ENCODE measurements at places on chromosomes 5 and 9.

GRCh38 chr5:159660401-159660800, 255.9 kb upstream of the ADRA1B start:
- no peak for DNase-seq

GRCh38 chr5:124713595-124713994, 32.8 kb downstream of the ZNF608 start:
- no peak for DNase-seq

DNA sequence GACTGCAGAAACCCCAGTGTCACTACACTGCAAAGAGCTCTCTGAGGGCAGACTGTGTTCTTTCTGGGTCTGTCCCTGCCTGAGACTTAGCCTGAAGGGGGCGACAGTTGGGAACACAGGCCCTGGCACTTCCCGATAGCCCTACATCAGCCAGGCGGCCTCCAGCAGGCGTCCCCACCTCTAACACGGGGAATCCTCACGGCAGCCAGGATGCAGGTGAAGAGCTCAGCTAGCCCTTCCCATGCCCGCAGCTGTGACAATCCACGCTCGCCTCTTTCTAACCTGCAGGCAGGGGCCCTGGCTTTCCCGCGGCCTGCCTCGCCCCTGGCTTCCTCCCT, 5.9 kb downstream of the MED22 start:
- no peak for DNase-seq

DNA sequence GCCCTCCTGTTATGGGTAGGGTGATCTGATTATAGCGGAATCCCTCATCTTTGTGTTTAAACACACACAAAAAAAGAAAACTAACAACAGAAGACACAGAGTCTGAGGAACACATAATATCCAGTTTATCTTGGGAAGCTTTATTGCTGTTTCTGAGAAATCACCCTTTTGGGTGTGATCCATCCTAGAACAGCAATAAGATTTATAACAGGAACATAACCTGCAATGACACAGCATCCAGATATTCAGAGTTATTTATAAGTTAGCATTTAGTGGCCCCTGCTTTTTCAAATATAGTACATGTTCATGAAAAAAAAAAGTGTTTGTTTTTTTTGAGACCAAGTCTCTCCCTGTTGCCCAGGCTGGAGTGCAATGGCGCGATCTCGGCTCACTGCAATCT, 79.9 kb downstream of the RFK start:
- DNase-seq = no peak

GRCh38 chr5:1930501-1930879, 47.8 kb upstream of the IRX4 start:
- DNase-seq = no peak

DNA sequence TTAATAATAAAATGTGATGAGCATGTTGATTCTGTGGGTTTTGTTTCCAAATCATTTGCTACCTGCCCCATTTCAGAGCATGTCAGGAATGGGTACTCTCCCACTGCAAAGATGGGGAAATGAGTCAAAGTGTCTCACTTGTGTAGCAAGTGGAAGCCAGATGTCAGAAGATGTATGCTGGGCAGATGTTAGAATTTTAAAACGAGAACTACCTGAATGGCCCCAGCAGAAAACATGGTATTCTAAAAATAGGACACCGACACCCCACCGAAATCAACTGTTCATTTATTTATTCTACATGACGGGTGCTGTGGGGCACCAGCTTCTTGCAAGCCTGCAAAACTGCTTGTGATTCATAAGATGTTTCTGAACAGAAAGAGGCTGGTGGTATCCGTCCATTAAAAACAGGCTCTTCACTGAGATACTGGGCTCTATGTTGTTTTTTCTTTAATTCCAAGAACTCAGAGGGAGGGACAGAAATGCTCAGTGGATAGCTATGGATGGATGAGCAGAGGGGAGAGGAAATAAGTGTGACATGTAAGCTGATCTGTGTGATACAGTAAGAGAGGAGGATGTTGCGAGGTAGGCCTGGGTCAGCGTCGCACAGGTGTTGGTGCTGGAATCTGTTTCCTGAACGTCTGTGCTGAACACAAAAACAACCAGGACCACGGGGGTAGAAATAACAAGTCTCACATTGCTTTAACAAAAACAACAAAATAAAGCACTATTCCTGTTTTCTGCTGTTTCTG, 157.2 kb downstream of the EFNA5 start:
- no peak for DNase-seq

- no peak for DNase-seq
These were observed 603.9 kb downstream of the CDH12 start for GRCh38 chr5:22249209-22249729.

- no peak for DNase-seq
These were observed 10.6 kb downstream of the DELE1 start for GRCh38 chr5:141934099-141934844.

DNA sequence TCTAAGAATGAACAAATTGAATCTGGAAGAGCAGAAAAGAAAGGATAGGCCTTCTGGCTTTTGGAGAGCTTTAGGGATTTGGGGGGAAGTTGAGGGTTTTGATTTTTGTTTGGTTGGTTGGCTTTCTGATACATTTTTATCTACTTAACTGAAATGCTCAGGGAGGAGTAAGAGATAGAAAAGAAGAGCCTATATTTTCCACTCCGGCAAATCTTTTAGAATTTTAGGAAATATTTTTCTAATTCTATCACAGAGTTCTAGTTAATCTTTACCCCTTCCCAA, 25.8 kb upstream of the FST start:
- no peak for DNase-seq

DNA sequence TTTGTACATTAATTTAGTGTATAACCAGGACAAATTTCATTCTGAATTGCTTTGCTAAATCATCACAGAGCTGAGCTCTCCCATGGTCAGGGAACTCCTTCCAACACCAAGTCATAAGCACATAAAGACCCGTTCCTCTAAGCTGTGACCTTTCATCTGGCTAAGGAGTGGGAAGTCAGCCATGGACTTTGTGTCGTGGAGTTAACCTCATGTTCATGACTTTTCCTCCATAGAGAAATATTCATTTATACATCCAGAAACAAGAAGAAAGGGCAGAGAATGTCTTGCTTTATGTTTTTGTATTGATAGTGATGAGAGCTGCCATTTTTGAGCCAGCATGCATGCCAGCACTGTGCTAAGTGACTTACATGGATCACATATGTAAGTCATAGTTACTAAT, 97.5 kb downstream of the INIP start:
- no peak for DNase-seq

- no peak for DNase-seq
These were observed 540.2 kb upstream of the TRPC7 start for GRCh38 chr5:136905571-136905970.

- DNase-seq = no peak
These were observed 173.3 kb downstream of the TRIO start for GRCh38 chr5:14316471-14316870.

DNA sequence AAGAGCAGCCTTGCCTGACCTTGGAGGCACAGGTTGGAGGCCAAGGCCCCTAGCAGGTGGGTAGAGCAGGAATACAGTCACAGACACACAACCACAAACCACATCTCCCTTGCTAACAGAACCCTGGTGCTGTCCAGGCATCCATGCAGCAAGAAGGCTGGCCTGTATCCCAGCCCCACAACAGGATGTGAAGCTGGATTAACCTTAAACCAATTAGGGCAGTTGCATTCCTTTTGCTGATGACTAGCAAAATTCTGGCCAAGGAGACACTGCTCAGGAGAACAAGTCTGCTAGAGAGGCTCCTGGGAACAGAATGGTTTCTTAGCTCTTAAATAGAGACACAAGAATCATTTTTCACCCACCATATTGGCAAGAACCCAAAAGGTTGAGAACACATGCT, 97.8 kb downstream of the C5orf15 start:
- DNase-seq = no peak

GRCh38 chr5:60700416-60700757, 421 bp upstream of the DEPDC1B start:
- DNase-seq = no peak

- no peak for DNase-seq
These were observed 693.8 kb downstream of the DNAH5 start for GRCh38 chr5:13250464-13251291.

- DNase-seq = no peak
These were observed 538.3 kb downstream of the CSNK1G3 start for GRCh38 chr5:124050120-124050770.

- DNase-seq = no peak
These were observed 51.6 kb downstream of the AHRR start for GRCh38 chr5:372996-373709.

DNA sequence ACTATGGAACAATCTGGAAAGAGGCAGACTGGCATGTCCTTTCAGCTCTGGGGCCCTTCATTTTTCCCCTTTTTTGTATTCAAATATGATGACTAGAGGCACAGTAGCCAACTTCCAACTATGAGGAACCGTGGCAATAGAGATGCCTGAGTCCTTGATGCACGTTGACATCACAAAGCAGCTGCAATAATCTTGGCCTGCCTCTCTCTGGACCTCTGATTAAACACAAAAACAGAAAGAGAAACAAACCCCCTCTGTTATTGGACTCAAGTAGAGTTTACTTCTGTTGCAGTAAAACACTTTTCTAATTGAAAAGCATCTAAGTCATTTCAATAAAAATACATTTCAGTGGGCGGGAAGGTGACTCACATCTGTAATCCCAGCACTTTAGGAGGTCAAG, 122.2 kb upstream of the GRAMD2B start:
- DNase-seq = no peak

GRCh38 chr9:73683862-73684591, 532.4 kb downstream of the ANXA1 start:
- DNase-seq = no peak

DNA sequence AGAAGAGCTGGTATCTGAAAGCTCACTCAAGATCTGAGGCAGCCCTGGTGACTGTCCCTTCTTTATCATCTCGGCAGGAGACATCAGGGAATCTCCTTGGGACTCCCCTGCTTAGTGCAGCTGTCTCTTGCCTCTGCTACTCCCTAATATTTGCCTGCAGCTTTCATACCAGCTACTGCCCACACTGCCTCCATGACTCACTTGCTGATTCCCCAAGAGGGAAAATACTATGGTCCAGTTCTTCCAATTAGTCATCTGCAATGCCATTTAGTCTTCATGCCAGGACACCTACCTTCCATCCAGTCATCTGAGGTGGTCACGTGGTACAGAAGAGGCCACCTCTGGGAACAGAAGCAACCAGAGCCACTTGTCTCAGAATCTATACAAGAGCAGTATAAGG, 270.8 kb downstream of the NTRK2 start:
- no peak for DNase-seq

DNA sequence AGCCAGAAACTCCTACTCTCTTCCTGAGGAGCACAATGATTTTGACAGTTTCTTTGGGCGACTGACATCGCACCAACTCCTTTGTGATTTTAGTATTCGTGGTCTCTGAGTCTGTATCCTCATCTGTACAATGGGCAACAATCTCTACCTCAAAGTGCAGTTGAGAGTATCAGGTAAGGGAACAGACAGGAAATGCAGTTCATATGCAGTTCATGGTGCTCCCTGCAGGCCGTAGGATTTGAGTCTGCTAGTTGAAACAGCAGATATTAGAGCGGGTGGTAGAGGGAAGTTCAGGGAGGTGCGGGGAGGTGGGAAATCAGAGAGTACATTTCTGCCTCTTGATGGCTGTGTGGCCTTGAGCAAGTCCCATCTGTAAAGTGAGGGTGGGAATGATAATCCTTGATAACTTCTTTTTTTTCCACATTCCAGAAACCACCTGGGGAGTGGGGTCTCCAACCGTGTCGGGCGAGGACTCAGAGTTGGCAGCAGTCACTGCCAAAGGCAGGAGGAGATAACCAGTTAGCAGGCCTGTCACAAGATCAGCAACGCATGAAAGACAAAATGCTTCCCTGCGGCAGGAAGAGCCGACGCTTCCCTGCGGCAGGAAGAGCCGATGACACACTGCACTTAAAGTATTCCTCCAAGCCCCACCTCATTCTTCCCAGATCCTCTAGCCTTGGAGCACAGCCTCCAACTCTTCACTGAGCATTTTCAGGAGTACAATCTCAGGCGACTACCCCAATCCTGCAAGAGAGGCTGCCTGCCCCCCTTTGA, 6.0 kb upstream of the NEK6 start:
- no peak for DNase-seq

- no peak for DNase-seq
These were observed 527.4 kb downstream of the RASEF start for GRCh38 chr9:82535432-82535998.

- no peak for DNase-seq
These were observed 105.0 kb upstream of the ALDH1B1 start for GRCh38 chr9:38287420-38287985.

DNA sequence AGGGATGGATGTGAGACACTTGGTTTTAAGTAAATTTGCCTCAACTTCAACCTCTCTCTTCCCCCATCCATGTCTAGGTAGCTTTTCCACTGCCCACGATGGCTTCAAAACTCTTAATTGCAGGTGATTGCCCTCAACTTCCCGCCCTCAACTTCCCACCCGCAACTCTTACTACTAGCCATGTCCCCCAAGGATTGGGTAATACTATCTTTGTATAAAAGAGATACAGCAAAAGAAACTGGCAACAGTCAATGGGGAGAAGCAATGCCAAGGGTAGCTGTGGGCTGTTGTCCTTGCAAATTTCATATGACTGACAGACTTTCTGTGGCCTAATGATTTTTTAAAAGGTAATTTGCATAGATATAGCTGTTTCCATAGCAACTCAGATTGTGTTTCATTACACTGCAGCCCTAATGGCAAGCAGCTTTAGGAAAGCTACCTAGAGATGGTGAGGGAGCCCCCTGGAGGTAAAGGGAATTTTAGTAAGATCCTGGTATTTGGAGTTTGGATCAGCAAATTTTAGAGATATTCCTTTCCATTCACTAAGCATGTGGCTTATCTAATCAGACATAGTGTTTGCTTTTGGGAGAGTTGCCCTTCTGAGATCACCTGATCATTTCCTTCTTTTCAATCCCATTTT, 421.5 kb upstream of the DAP start:
- DNase-seq = no peak

- no peak for DNase-seq
These were observed 81.9 kb upstream of the TLR4 start for GRCh38 chr9:117622347-117622746.

DNA sequence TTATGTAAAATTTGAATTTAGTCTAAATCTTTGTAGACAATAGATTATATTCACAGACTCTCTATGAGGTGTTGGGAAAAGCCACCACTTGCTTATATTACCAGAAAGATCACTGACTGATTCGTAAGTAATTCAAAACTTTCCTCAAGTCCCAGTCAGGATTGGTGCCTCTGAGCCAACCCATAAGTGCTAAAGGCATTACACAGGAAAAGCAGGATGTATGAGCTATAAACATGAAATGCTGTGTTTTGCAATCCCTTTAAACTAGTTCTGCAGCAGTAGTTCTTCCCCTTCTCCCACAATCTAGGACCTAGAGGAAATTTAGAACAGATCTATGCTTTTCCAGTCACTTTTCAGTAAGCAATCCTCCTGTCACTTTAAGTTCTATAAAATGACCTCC, 48.0 kb downstream of the SHLD3 start:
- DNase-seq = no peak

Measured in stimulated activated CD8-positive, alpha-beta memory T cell treated with anti-CD3 and anti-CD28 coated beads, Interleukin-7, amount 100 ng/mL, for 1 hour (primary cell).